ENCODE measurements at places on chromosomes 2 and 18. TPM values are rescaled to one million over a fixed set of nuclear protein-coding genes. Genes with fewer than 3 reads are reported as not detected.
A peak's percentile ranks its signal among the peaks of the same experiment; 100 is the strongest.

DNA sequence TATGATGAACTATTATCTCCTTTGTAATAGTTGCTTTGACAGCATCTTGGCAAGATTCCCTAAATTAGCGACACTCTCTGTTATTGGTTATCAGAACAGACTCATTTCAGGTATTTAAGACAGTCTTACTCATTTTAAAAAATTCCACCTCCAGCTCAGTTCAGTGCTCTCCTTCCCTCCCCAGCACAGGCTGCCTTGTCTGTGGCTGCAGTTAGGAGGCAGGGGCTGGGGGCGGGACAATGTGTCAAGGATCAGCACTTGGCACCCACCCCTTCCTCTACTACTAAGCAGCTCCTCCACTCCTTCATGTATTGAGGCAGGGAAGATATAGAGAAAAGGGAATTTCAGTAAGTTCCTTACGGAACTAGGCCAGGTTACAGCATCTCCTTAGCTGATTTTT, 85.0 kb downstream of the VSNL1 start:
- H3K36me3 ChIP-seq = peaks cover 2% of the 10 kb centered on the region
- H3K27ac ChIP-seq = no peak overlapping the region
- H3K4me3 ChIP-seq = no peak overlapping the region
- no peak for DNase-seq
- no peaks in the 10 kb centered on the region for H3K27me3 ChIP-seq

- H3K27ac ChIP-seq = no peak overlapping the region
- no peak for DNase-seq
- H3K36me3 ChIP-seq = no peaks in the 10 kb centered on the region
- H3K4me1 ChIP-seq = no peaks in the 10 kb centered on the region
- H3K4me3 ChIP-seq = no peak overlapping the region
- no peaks in the 10 kb centered on the region for H3K27me3 ChIP-seq
Measured at GRCh38 chr2:33116799-33117198, 170.0 kb downstream of the LTBP1 start.

DNA sequence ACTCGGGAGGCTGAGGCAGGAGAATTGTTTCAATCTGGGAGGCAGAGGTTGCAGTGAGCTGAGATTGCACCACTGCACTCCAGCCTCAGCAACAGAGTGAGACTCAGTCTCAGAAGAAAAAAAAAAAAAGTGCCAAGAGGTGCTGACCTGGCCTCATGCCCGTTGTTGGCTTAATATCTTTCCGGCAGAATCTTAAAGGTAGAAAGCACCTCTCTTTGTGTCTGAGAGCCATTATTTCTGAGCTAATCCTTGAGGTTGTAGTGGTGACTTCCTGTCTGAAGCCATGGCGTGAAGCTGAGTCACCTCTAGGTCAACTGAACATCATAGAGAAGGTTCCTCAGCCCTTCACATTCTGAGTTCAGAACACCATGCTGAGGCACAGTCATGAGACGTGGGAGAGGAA, 60.4 kb downstream of the WDSUB1 start:
- H3K27me3 ChIP-seq = no peaks in the 10 kb centered on the region
- peaks cover 5% of the 10 kb centered on the region for H3K36me3 ChIP-seq
- H3K4me3 ChIP-seq = no peak overlapping the region
- DNase-seq = no peak
- peak overlapping the region; percentile 57 for H3K27ac ChIP-seq

GRCh38 chr2:151899156-151899555, 70.9 kb upstream of the ARL5A start:
- DNase-seq = no peak
- peaks cover 8% of the 10 kb centered on the region for H3K36me3 ChIP-seq
- no peaks in the 10 kb centered on the region for H3K4me1 ChIP-seq
- H3K4me3 ChIP-seq = no peak overlapping the region
- no peak overlapping the region for H3K27ac ChIP-seq

- no peaks in the 10 kb centered on the region for H3K27me3 ChIP-seq
- DNase-seq = no peak
- H3K4me1 ChIP-seq = peaks cover 13% of the 10 kb centered on the region
- peak overlapping the region; percentile 40 for H3K27ac ChIP-seq
- H3K36me3 ChIP-seq = no peaks in the 10 kb centered on the region
- H3K4me3 ChIP-seq = no peak overlapping the region
Measured at GRCh38 chr2:44744961-44745892, 196.3 kb upstream of the SIX3 start.

DNA sequence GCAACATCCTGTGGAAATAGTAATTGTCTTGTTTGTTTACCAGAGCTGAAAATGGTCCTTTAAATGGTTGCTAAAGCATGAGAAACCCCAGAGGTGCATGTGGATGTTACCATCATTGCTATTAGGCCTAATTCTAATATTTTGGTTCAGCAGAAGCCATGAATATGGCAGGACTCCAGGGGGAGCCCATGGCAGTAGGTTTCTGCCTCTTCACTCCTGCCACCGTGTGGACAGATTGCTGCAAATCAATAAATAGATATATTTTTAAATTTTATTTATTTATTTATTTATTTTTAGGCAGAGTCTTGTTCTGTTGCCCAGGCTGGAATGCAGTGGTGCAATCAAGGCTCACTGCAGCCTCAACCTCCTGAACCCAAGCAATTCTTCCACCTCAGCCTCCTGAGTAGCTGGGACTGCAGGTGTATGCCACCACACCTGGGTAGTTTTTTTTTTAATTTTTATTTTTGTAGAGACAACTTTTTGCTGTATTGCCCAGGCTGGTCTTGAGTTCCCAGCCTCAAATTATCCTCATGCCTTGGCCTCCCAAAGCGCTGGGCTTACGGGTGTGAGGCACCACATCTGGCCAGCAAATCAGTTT, 54.9 kb upstream of the CAPN13 start:
- H3K27me3 ChIP-seq = peaks cover 5% of the 10 kb centered on the region
- no peak overlapping the region for H3K4me3 ChIP-seq
- no peak overlapping the region for H3K27ac ChIP-seq
- H3K36me3 ChIP-seq = no peaks in the 10 kb centered on the region

DNA sequence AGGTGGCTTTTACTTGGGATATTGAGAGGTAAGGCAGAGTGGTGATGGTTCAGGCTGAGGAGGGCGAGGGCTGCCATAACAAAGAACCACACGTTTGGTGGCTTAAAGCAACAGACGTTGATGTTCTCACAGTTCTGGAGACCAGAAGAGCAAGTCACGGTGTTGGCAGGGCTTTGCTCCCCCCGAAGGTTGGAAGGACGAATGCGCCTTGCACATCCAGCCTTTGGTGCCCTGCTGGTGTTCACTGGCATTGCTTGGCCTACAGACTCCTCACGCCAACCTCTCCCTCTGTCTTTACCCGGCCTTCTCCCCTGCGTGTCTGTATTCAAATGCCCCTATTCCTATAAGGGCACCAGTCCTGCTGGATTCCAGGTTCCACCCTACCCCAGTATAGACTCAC, 125.4 kb downstream of the TPO start:
- H3K27ac ChIP-seq = peak overlapping the region; percentile 8
- H3K27me3 ChIP-seq = no peaks in the 10 kb centered on the region
- H3K4me3 ChIP-seq = no peak overlapping the region
- DNase-seq = no peak
- no peaks in the 10 kb centered on the region for H3K4me1 ChIP-seq

- no peak for DNase-seq
- H3K27ac ChIP-seq = peak overlapping the region; percentile 78
- peaks cover 15% of the 10 kb centered on the region for H3K4me1 ChIP-seq
- H3K4me3 ChIP-seq = no peak overlapping the region
Measured at GRCh38 chr2:232772531-232772930, 3.8 kb downstream of the KCNJ13 start.

GRCh38 chr2:238720232-238720672, 127.6 kb upstream of the TWIST2 start:
- H3K27me3 ChIP-seq = no peaks in the 10 kb centered on the region
- H3K27ac ChIP-seq = no peak overlapping the region
- no peaks in the 10 kb centered on the region for H3K4me1 ChIP-seq
- peak; percentile 52 for DNase-seq

GRCh38 chr2:232299084-232299483, 79.5 kb upstream of the ALPP start:
- no peaks in the 10 kb centered on the region for H3K27me3 ChIP-seq
- no peak for DNase-seq
- H3K27ac ChIP-seq = no peak overlapping the region
- H3K4me1 ChIP-seq = no peaks in the 10 kb centered on the region

DNA sequence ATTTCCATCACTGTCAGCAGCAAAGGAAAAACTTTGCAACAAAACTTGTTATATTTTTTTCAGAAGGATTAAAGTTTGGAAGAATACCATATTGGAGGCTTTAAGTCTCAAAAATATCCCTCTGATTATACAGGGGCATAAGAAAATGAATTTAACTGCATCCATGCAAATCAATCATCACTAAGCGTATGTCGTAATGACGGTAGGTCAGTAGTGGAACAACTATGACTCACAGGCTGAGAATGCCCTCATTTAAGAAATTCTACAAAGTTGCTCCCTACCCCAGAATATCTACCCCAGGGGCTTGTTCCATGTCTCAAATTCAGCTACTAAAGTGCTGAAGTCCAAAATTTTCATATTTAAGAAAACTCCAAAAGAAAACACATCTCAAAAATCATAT, 12.5 kb upstream of the NAB1 start:
- no peak for DNase-seq
- no peak overlapping the region for H3K27ac ChIP-seq
- H3K36me3 ChIP-seq = no peaks in the 10 kb centered on the region

- H3K36me3 ChIP-seq = no peaks in the 10 kb centered on the region
- H3K27ac ChIP-seq = no peak overlapping the region
- H3K4me3 ChIP-seq = no peak overlapping the region
- H3K4me1 ChIP-seq = peaks cover 5% of the 10 kb centered on the region
- H3K27me3 ChIP-seq = no peaks in the 10 kb centered on the region
Measured at GRCh38 chr2:176293334-176293733, 24.1 kb downstream of the MTX2 start.

GRCh38 chr2:191230174-191230573, 15.0 kb upstream of the MYO1B start:
- no peaks in the 10 kb centered on the region for H3K27me3 ChIP-seq
- no peak overlapping the region for H3K4me3 ChIP-seq
- H3K36me3 ChIP-seq = no peaks in the 10 kb centered on the region
- no peak overlapping the region for H3K27ac ChIP-seq
- H3K4me1 ChIP-seq = peaks cover 12% of the 10 kb centered on the region

DNA sequence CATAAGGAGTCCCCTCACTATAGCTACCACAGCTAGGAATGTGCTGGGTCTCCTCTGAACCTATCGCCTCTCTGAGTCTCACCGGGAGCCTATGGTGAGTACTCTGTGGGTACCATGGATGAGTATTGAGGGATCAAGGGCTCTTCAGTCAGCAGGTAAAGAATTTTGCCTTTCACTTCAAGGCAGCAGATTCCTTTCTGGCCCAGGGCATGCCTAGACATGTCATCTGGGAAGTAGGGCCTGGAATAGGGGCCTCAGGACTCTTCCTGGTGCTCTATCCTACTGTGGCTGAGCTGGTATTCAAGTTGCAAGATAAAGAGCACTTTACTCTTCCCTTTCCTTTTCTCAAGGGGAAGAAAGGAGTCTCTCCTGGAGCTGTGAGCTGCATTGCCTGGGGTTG, 85.6 kb upstream of the LHCGR start:
- peaks cover 2% of the 10 kb centered on the region for H3K36me3 ChIP-seq
- H3K4me3 ChIP-seq = no peak overlapping the region
- no peak overlapping the region for H3K27ac ChIP-seq
- H3K4me1 ChIP-seq = no peaks in the 10 kb centered on the region
- no peak for DNase-seq

GRCh38 chr2:177784745-177785067, 287.9 kb downstream of the PDE11A start:
- H3K27ac ChIP-seq = no peak overlapping the region
- no peaks in the 10 kb centered on the region for H3K4me1 ChIP-seq
- peaks cover 3% of the 10 kb centered on the region for H3K27me3 ChIP-seq
- DNase-seq = no peak
- peaks cover 7% of the 10 kb centered on the region for H3K36me3 ChIP-seq
- no peak overlapping the region for H3K4me3 ChIP-seq

DNA sequence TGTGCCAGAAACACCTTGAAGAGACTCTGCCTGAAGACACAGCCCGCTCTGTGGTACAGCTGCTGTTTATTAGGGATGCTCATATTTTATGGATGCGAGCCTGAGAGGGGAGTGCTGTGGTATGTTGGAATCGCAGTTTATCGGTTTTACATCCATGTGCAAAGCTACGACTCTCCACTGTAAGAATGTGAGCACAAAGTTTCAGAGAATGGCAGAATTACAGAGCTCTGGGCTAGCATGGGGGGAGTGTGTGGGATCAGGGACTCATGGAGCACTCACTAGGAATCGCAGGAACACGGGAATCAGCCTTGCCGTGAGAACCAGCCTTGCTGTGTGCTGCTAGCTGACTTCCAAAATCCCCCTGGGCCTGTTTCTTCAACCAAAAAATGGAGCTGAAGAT, 199.9 kb downstream of the RNF144A start:
- peaks cover 4% of the 10 kb centered on the region for H3K4me1 ChIP-seq
- peaks cover 3% of the 10 kb centered on the region for H3K36me3 ChIP-seq
- no peak overlapping the region for H3K27ac ChIP-seq
- no peak overlapping the region for H3K4me3 ChIP-seq
- H3K27me3 ChIP-seq = no peaks in the 10 kb centered on the region

DNA sequence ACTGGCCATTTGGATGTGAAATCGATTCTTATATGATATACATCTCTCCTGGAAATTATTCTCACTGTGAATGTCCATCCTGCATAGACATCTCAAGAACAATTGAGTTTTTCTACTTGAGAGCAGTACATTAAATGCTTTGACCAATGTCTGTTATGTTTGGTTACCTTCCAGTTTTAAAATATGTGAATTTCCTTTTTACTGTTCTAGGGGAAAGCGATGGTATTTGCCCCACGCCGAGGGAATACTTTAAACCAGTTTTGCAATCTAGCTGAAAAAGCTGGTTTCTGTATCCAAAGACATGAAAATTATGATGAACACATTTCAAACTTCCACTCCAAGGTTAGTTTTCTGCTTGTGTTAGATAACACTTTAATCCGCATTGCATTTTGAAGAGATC, 175.3 kb upstream of the SIX3 start:
- H3K27me3 ChIP-seq = peaks cover 89% of the 10 kb centered on the region
- DNase-seq = no peak
- peaks cover 31% of the 10 kb centered on the region for H3K4me1 ChIP-seq
- no peak overlapping the region for H3K27ac ChIP-seq

- no peaks in the 10 kb centered on the region for H3K27me3 ChIP-seq
- H3K36me3 ChIP-seq = no peaks in the 10 kb centered on the region
- H3K27ac ChIP-seq = no peak overlapping the region
- H3K4me3 ChIP-seq = no peak overlapping the region
- peaks cover 3% of the 10 kb centered on the region for H3K4me1 ChIP-seq
Measured at GRCh38 chr2:196464311-196464710, 175.2 kb upstream of the CCDC150 start.

The SLC40A1 gene
- total RNA-seq = 2.0 TPM

The HOXD4 gene
- total RNA-seq = 1.3 TPM

The ALPG gene
- total RNA-seq = not detected

The MRO gene
- 0.23 TPM for total RNA-seq

The DGKD gene
- total RNA-seq = 48.7 TPM

The DCDC2C gene
- not detected for total RNA-seq

The CFC1 gene
- total RNA-seq = not detected

The KCNG3 gene
- total RNA-seq = 0.07 TPM

The RTP5 gene
- not detected for total RNA-seq

Measured in neural crest cell (in vitro differentiated cells).